Activated naive CD4-positive, alpha-beta T cell treated with anti-CD3 and anti-CD28 coated beads for 36 hours (primary cell): ENCODE measurements at places on chromosomes 1 and 21.

DNA sequence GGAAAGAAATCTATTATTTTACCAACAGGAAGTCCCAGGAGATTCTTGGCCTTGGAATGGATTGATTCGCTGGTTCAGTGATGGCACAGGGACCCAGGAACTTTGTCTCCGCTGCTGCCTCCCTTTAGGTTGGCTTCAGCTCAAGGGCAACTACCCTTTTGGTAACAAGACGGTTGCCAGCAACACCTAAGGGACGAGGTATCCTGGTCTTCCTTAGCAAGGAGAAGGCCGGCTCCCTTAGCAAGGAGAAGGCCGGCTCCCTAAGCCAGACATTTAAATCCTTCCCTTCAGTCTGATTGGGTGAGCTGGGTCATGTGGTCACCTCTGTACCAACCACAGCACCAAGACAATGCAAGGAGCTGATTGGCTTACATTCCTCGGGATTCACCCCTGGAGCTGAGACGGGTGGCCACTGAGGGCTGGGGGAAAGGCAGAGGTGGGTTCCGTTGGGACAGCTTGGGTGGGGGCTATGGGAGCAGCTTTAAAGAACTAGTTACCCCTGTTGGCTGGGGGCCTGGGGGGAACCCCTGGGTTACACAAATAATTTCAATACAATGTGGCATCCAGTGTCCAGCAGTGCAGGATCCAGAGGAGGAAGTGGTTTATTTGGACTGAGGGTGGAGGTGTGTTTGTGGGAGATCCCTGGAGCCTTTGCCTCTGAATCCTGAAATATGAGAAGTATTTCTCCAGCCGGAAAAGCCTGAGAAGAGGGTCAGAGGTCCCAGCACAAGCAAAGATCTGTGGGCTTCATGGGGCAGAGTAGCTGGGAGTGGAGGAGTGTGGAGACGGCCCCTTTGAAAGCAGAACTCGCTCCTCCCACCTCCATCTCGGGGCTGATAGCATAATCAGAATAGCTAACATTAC lies 20.7 kb upstream of the CLIC4 start:
- DNase-seq: no peak

DNA sequence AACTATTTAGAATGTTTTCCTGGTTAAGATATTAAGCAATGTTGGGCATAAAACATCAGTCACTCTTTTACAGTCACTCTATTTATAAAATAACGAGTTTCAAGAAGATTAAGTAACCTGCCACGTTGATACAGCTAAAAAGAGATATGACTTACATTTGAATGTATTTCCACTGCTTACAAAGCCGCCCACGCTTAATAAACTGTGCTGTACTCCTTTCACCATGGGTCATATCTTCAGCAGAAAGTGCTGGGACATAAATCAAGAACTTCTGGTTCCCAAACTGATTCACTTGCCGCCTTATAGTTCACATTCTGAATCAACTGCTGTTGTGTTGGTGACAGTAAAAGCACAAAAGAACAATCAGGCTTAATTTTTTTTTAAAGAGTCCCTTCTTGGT lies 666.7 kb downstream of the NCAM2 start:
- DNase-seq: no peak

DNA sequence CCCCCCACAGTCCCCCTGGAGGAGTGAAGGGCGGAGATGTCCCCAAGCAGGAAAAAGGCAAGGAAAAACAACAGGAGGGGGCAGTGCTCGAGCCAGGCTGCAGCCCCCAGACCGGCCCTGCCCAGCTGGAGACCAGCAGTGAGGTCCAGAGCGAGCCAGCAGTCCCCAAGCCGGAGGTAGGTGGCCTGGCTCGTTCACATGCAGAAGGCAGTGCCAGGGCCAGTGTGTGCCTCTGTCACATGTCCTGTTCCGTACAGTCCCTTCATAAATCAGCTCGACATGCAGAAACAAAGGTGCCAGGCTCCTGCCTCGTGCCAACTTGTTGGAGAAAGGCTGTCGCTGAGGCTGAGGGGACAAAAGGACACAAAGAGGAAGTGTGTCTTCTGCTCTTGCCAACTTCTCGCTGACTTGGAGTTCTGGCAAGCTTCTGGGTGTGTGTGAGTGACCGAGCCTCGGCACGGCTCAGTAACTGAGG lies 24.1 kb upstream of the MPZL1 start:
- DNase-seq: no peak

DNA sequence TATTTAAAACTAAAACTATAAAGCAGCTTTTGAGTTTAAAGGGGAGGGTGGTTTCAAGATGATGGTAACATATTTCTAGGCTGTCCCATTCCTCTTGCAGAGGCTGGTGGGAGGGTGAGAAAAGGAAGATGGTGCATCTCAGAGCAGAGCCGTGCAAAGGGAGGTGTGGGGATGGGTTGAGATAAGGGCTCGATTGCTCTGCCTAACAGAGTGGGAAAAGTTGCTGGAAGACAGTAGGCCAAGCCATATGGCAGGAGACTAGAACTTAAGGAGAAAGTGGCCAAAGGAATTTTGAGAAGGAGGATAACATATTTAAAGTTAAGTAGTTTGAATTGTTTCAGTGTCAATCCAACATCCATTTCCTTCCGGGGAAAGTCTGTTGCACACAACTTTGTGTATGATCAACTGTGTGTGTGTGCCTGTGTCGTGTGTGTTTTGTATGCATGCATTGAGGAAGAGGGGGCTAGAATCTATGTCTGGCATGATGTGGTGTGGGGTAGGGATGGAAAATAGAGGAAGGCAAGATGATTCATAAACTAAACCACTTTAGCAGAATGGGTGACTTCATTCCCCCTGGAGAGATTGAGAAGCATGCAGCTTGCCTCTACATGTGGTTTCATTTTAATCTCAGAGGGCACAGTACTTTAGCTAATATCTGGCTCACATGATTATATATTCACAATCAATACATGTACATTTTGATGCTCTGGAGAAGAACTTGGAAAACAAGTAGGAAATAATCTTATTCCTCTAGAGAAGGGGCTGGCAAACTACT lies 145.0 kb upstream of the DNAH14 start:
- no peak for DNase-seq

DNA sequence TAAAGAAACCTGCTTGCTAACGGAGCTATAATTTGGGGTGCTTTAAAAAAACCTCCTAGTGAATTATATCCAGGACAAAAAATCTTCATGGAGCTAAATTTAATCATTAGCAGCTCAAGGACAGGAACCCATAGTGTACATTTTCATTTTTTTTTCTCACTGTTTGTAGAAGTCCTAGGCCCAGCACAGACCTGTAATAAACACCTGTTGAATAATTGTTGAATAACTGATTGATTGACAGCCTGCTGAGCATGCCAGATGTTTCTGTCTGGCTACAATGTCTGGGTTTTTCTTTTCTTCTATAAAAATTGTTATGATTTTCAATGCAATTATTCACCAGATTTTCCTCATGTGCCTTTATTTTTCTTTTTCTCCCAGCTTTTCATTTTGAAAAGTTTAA lies 10.9 kb upstream of the GALNT2 start:
- DNase-seq: no peak

GRCh38 chr1:201113451-201114244 lies 1.4 kb upstream of the CACNA1S start:
- DNase-seq: no peak

- DNase-seq: no peak
Observed at GRCh38 chr21:25304611-25305010, 302.7 kb downstream of the MRPL39 start.

GRCh38 chr1:115373305-115373704 lies 35.3 kb upstream of the NGF start:
- DNase-seq: no peak

- no peak for DNase-seq
Observed at GRCh38 chr1:220726634-220727033, 21.5 kb upstream of the MTARC2 start.

GRCh38 chr1:88661951-88662699 lies 21.9 kb upstream of the PKN2 start:
- DNase-seq: no peak

GRCh38 chr1:167171286-167171929 lies 49.3 kb upstream of the POU2F1 start:
- no peak for DNase-seq

- DNase-seq: no peak
Observed at GRCh38 chr1:205343431-205344065, 13.2 kb downstream of the KLHDC8A start.

GRCh38 chr1:93196591-93196990 lies 16.1 kb downstream of the CCDC18 start:
- DNase-seq: no peak

DNA sequence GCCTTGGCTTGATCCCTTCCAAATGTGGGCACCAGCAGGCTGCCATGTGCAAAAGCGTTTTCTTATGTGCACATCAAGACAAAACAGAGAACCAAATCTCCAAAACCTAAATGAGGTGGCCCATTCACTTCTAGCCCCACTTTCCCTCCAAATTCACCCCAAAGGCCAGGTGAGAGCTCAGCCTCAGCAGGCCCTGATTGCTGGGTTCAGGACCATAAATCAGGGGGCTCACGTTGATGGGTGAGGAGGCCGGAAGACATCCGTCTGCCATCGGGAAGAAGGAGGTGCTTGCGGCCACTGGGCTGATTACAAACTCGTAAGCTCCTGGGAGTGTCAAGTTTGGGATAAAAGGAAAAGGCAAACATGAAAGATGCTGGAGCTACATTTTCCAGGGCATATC lies 86.7 kb upstream of the CLDN14 start:
- DNase-seq: no peak

DNA sequence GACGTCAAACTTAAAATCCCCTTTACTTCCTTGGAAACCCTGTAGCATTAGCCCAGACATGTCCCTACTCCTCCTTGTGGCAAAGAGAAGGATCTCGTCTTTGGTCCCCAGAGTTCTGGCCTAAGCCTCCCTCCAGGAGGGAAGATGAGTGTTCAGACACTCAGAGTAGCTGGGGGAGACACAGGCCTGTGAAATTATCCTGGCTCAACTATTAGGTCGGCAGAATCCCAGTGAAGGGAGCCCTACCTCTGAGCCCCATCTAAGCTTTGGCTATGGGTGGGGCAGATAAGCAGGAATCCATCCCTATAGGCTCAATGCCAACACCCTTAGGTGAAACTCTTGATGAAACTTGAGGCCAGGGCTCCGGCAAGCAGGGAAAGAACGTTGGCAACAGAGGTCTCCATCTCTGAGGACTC lies 1.7 kb upstream of the SFN start:
- DNase-seq: no peak

DNA sequence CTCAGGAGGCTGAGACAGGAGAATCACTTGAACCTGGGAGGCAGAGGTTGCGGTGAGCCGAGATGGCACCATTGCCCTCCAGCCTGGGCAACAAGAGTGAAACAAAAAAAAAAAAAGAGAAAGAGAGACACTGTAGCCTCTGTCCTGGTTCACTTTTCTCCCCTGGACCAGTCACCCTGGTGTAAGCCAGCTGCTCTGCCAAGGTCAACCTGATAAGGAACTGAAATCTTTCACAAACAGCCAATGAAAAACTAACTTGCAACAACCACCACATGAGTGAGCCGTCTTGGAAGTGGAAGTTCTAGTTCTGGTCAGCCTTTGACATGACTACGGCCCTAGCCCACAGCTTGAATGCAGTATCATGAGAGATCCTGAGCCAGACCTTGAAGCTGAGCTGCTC lies 36.8 kb upstream of the CXADR start:
- no peak for DNase-seq

DNA sequence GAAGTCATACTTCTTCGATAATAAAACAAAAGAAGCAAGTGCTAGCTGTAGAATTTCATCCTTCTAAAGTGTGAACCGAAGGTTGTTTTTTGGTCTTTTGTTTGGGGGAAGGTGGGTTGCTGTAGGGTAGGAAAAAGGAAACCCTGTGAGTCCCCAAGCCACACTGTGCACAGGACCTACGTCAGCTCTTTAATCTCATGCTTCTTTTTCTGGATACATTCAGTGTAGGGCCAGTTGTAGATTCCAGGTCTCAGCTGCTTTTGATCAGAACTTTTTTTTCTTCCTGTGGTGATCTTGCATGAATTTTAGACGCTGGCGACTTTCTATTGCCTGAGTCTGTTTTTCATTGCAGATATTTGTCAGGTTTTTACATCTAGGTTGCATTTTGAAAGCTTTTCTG lies 40.2 kb downstream of the BCL9 start:
- DNase-seq: no peak

GRCh38 chr1:57067863-57068262 lies 102.0 kb upstream of the C8B start:
- no peak for DNase-seq

GRCh38 chr1:41622859-41623732 lies 138.6 kb upstream of the EDN2 start:
- DNase-seq: no peak

DNA sequence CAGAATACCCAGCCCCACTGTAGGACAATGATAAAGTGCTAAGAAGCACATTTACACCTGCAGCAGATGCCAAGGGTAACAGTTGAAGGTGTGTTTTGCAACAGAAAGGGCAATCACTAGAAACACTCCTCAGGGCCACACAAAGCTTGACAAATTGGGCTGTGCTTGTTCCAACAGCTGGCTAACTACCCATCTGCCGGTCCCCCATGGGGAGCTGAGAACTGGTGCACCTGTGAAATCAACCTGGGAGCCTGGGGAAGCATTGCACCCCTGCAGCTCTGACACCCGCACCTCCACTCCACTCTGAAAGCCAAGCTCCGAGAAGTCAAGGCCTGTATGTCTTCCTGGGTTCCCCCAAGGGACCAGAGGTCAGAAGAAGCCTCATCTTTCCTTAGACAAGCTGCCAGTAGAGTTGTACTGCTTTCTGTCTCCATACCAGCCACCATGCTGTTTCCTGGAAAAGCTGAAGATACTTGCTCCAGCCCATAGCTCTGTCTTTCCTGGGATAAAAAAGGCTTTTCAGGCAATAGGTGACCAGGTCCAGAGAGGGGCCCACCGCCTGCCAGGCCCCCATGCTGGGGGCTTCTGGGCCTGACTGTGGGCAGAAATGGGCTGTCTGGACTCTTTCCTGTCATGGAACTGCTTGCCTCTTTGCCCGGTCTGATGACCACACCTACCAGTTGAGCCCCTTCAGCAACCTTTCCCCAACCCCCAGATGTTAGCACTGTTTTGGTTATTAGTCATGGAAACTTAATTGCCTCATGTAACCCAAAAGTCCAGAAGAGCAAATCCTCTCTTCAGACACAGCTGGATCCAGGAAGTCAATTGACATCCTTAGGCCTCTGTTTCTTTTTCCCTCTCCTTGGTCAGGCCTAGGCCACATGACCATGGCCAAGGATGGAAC lies 93.6 kb downstream of the KIF14 start:
- DNase-seq: no peak

GRCh38 chr1:87129038-87129437 lies 199.6 kb upstream of the LMO4 start:
- no peak for DNase-seq
